Fibroblast of lung (primary cell): ENCODE measurements at places on chromosomes 5 and 9. TPM values are rescaled to one million over a fixed set of nuclear protein-coding genes. Genes with fewer than 3 reads are reported as not detected.

Gene PKD2L2
- 0.26 TPM in 1 of 2 replicates, not detected in the other for total RNA-seq

Gene CXCL14
- total RNA-seq = 0.17 and 0.26 TPM in 2 replicates

Gene GABRA1
- not detected in 2 replicates for total RNA-seq

Gene MAMDC2
- total RNA-seq = 5.4 and 23.0 TPM in 2 replicates

Gene SHOC1
- under 0.01 TPM in 2 replicates for total RNA-seq

Gene RLN1
- total RNA-seq = not detected in 2 replicates

Gene SH3PXD2B
- 21.1 and 23.9 TPM in 2 replicates for total RNA-seq

Gene NPDC1
- total RNA-seq = 10.5 and 15.7 TPM in 2 replicates

Gene NUTM2F
- not detected in 2 replicates for total RNA-seq

Gene NPM1
- total RNA-seq = 1,067 and 1,412 TPM in 2 replicates

Gene IL7R
- total RNA-seq = 10.3 and 67.9 TPM in 2 replicates

Gene LECT2
- total RNA-seq = not detected in 2 replicates

Gene SIT1
- total RNA-seq = 0.17 TPM in 1 of 2 replicates, not detected in the other

Gene FOXD4L3
- total RNA-seq = under 0.01 TPM in 1 of 2 replicates, not detected in the other

Gene RGS7BP
- under 0.01 and 0.51 TPM in 2 replicates for total RNA-seq

Gene PLAA
- total RNA-seq = 36.7 and 38.1 TPM in 2 replicates

Gene IARS1
- 538 and 595 TPM in 2 replicates for total RNA-seq

Gene CCNB1
- total RNA-seq = 8.2 and 74.3 TPM in 2 replicates

Gene SGTB
- total RNA-seq = 14.1 and 32.4 TPM in 2 replicates

Gene OLFML2A
- 30.6 and 33.7 TPM in 2 replicates for total RNA-seq

Gene PCDHB11
- total RNA-seq = 0.77 and 1.7 TPM in 2 replicates

Gene PRUNE2
- 44.9 and 95.6 TPM in 2 replicates for total RNA-seq

Gene KIF4B
- under 0.01 TPM in 2 replicates for total RNA-seq

Gene TAF11L5
- total RNA-seq = not detected in 2 replicates

Gene SLC25A2
- 0.66 TPM in 1 of 2 replicates, not detected in the other for total RNA-seq

Gene ACOT12
- 0.26 and 2.0 TPM in 2 replicates for total RNA-seq

Gene TXNDC15
- total RNA-seq = 65.9 and 71.7 TPM in 2 replicates

Gene PTGES
- 9.6 and 16.7 TPM in 2 replicates for total RNA-seq

Gene SEMA6A
- 0.17 and 0.26 TPM in 2 replicates for total RNA-seq
